ENCODE measurements at places on chromosomes 1 and 21. TPM values are rescaled to one million over a fixed set of nuclear protein-coding genes. Genes with fewer than 3 reads are reported as not detected.

DNA sequence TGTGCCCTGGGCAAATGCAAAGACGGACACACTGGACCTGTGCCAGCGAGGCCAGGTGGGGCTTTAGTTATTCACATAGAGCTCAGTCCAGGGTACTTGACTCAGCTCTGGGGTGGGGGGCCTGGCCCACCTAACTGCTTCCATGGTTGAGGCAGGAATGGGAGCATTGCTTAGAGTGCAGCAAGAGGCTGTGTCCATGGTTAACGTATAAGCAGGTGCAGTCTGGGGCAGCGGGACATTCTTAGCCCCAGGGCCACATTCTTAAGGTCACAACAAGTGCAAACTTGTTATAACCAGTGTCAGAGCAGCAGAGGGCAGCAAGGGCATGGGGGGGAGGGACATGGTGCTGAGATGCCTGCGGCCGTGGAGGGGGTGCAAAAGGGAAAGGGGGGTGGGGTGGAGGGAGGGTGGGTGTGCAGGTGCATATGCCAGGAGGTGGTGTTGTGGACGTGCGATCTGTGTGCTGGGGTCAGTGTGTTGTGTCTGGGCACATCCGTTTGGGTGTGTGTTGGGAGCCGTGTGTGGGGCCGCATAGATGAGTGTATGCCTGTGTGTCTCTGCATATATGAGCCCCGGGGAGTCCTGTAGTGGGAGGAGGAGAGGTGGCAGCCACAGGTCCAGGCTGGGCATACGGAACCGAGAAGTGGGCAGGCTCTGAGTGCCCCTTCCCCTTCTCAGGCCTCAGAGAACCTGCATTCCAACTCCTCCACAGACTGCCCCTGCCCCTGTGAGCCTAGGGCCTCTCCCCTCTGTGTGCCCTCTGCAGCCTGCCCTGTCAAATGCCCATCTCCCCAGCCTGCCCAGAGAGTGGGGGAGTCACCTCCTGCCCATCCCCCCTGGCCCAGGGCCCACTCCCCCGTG, 8.4 kb downstream of the KCNJ10 start:
- DNase-seq, result no peak

Gene NMNAT2
- 2.2 TPM for polyA plus RNA-seq

DNA sequence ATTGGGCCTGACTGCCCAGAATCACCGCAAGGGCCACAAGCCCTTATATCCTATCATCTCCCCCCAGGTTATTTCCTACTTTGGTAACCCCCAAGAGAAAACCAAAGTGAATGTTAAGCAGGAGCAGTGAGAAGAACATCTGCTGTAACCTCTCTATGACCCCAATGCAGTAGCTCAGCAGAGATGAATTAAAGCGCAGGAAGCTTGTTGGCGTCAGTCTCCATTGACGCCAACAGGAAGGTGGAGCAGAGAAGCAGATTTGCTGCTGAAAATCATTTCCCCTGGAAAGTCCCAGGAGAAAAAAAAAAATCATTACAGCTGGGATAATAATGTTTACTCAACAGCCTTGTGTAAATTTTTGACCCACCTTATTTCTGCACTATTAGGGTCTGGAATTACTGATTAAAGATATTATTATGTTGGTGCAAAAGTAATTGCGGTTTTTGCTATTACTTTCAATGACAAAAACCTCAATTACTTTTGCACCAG, 33.2 kb upstream of the FAM163A start:
- DNase-seq, result peak; percentile 32

GRCh38 chr1:116288201-116288598, 84.8 kb upstream of the ATP1A1 start:
- DNase-seq, result no peak

Gene HJV
- 0.88 TPM for polyA plus RNA-seq

Data from left renal cortex interstitium (tissue), 4 donors.